ENCODE measurements at places on chromosomes 2 and 18.

GRCh38 chr2:133598769-133599168 lies 30.5 kb upstream of the NCKAP5 start:
- no peak for DNase-seq

DNA sequence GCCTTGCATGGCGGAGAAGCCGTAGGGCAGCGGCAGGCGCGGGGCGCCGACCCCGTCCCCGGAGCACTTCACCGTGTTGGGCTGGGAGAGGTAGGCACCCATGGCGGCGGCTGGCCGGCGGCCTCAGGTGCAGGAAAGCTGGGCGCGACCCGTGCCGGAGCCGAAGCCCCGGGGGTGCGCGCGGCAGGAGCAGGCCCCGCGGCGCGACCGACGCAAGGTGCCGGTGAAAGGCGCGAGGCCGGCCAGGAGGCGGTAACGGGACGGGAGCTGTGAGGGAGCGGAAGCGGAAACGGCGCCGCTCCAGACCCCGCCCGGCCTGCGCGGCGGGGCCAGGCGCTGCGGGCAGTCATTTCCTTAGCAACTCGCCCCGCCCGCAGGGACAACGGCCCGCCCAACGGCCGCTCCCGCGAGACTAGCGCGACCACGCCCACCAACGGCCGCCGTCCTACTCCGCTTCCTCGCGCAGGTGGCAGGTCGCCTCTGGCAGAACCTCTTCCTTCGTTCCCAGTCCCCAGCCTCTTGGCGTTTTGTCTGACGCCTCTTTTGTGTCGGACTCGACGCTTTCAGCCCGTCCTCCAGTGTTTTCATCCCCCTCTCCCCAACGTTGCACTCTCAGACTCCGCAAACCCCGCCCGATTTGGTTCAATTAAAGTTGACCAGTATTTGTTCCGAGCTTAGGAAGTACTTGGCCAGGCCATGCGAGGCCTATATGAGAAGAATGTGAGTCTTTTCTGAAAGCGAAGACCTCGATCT lies at the start of gene PPM1G:
Gene PPM1G, minus strand, starts transcription at position 271 of the 753 bp plus-strand sequence. Its CDS starts 169 bp downstream, at position 102.
- DNase-seq, result peak; percentile 95

DNA sequence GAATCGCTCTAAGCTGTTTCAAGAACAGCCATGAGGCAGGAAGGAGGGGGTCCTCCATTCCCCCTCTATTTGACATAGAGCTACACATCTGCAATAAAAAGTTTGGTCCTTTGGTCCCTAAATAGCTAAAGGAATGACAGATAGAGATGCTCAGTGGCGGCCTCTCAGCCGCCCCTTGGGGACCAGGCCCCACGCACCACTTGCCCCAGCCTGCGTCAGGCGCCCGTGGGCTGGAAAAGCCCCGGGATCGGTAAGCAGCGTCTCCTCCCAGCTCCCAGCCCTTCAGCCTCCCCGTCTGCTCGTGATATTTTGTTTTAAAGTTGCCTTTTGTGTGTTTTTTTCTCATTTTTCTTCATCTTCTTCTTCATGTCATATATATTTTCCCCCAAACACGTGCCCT lies 321.0 kb downstream of the CELF4 start:
- DNase-seq, result no peak

DNA sequence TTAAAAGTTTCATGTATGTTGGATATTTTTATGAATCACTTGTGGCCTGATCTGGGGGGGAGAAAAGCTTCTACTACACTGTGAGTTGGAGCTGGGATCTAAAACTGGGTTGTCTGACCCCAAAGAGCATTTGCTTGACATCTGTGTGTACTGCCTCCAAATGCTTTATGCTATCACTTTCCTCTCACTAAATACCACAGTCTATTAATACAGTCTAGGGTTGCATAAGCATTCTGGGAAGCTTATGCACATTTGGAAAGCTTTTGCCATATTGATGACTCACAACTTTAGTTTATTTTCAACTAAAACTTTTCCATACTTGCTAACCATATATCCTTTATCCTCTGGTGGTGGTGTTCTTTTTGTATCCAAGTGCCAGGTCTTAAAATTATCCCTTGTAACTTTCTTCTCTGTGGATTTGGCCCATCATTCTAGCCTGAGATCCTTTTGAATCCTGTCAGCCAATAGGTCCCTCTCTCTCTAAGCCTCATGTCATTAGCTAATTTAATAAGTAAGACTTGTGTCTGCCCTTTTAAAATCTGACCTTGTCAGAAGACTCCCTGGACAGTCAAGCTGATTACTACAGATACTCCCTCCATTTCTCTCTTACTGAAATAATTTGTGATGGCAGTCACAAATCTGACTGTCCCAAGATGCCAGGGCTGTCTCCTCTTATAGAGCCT lies 72.7 kb downstream of the NXPH2 start:
- DNase-seq, result peak; percentile 10

DNA sequence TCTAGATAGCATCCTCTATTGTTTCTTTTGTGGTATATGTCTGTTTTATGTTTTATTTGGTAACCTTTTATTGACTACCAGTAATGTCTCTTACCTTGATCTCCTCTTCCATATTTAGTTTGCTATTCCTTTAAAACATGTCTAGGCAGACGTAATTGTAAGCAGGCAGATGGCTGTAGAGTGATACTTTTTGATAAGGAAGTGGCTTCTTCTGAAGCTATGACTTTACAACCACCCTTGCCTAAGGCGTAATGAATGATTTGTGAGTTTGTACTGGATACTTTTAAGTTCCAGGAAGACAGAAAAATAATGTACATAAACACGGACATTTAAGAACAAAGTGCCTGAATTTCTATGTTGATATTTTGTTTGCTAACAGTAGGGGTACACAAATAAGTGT lies 85.6 kb downstream of the ZNF804A start:
- DNase-seq, result no peak

GRCh38 chr2:113169586-113169985 lies 4.2 kb upstream of the PSD4 start:
- no peak for DNase-seq

GRCh38 chr18:13139885-13140450 lies 78.6 kb upstream of the LDLRAD4 start:
- no peak for DNase-seq

- no peak for DNase-seq
These were observed 135.4 kb downstream of the PHLPP1 start for GRCh38 chr18:62850619-62851306.

- DNase-seq, result no peak
These were observed 135.1 kb upstream of the ID2 start for GRCh38 chr2:8546612-8547283.

DNA sequence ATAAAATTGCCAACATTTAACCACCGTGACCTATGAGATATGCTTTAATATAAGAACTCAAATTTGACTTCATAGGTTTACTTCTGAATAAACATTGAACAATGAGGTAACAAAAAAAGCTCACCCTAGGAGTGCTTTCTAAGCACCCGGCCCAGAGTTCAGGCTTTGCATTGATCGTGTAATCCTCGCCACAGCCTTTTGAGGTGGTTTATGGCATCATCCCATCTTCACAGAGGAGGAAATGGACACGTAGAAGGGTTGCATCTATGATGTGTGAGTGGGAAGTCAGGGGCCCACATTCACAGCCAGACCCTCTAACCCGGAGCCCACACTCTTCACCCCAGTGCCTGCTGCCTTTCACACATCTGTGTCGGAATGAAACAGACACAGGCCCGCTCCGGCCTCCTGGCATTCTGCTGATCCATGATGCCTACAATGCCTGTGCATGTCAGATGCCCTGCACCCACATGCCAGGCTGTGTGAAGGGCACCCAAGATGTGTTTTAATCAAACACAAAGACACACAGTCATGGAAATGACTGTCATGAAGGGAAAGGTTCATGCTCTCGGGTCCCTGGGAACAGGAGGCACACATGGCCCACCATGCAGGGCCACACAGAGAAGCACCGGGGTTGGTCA lies 48.6 kb upstream of the RPL31 start:
- DNase-seq, result no peak

GRCh38 chr2:24538720-24539119 lies 47.7 kb downstream of the NCOA1 start:
- no peak for DNase-seq

GRCh38 chr2:163552758-163553157 lies 183.1 kb downstream of the FIGN start:
- no peak for DNase-seq

- no peak for DNase-seq
These were observed 961.3 kb downstream of the SOCS6 start for GRCh38 chr18:71250191-71250590.

DNA sequence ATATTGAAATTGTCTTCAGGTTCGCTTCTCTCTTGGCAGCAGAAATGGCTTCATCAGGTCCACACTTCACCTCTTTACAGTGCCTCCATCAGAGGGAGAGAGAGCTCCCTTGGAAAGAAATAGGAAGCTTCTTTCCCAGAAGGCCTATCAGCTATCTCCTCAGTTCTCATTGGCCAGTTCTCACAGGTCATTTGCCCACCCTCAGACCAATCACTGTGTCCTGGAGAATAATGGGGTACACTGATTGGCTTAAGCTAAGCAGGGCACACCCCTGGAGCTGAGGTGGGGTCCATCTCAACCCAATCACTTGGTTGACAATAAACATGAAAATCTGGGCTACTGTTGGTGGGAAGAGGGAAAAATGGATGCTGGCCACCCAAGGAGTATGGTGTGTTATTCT lies 5.2 kb downstream of the GNLY start:
- no peak for DNase-seq

DNA sequence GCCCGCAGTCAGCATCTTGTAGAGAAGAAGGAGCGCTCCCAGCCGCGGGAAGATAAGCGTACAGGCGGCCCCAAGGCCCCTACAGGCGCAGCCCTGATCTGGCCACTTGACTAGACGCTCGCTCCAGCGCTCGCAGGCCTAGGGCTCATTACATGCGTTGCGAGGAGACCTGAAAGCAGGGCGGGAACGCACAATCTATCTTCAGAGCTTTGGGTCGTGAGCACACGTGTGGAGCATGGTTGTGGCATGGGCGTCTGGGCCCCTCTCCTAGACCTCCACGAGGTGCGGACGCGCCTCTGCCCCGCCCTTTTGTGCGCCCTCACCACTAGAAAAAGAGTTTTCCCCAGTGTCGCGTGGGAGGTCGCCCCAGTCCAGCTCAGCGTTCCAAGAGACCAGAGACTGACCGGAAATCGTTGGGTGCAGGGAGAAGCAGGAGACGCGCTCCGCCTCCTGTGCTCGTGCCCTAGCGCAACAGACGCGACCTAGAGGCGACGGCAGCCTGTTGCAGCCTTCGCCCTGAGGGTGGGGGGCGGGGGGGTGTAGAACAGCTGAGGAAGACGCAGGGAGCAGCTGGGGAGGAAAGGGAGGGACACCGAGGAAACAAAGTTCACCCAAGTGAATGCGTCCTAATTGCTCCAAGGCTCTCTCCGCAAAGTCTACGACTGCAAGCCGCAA lies 12.6 kb downstream of the NR4A2 start:
- DNase-seq, result no peak

DNA sequence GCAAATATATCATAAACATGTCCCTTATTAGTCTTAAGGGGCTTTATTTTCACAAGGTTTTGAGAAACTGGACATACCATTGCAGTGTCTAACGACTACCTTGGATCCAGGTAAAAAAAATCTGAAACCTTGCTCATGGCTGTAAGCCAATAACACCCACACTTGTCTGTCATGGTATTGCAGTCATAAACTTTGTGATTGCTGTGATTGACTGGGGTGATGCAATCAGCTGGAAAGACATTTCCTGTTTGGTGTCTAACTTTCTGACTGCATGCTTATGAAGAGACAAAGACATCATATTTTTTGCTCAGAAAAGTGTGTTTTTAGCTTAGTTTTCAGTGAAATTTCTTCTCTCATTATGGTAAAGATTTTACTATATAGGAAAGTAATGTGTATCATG lies 635.0 kb downstream of the TSN start:
- no peak for DNase-seq

DNA sequence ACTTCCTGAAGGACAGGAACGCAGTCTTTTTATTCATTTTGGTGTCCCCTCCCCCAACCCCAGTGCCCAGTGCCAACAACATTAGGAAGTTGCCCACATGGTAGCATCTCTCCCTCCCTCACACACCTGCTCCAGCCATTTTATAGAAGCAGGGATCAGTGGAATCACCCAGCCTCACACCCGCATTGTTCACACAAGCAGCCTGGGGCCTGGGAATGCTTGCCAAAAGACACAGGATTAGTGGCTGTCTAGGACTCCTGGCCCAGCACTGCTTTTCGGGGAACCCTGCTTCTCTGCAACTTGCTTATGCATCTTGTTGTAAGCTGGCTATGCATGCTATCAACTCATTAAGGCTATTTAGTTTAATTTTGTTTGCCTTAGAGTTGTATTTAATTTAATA lies 17.9 kb downstream of the TMEM37 start:
- no peak for DNase-seq

DNA sequence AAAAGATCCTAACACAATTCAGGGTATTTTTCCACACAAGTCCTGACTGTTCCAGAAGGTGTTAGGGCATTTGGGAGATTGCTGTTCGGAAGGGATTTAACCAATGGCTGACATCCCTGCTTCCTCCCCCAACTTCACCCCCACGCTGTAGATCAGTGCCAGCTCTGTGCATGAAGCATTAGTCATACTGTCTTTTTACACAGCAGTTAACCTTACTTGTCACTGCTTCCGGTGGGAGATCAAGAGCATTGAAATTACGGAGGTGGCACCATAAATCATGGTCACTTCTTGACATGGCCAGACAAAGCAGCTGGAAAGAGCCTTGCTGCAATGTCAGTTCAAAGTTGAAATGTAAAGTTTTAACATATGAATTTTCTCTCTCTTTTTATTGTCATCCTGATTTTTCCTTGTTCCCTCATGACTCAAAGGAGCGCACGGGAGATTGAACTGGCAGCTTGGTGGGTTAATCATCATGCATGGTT lies 70.2 kb downstream of the HRH4 start:
- DNase-seq, result peak; percentile 7

DNA sequence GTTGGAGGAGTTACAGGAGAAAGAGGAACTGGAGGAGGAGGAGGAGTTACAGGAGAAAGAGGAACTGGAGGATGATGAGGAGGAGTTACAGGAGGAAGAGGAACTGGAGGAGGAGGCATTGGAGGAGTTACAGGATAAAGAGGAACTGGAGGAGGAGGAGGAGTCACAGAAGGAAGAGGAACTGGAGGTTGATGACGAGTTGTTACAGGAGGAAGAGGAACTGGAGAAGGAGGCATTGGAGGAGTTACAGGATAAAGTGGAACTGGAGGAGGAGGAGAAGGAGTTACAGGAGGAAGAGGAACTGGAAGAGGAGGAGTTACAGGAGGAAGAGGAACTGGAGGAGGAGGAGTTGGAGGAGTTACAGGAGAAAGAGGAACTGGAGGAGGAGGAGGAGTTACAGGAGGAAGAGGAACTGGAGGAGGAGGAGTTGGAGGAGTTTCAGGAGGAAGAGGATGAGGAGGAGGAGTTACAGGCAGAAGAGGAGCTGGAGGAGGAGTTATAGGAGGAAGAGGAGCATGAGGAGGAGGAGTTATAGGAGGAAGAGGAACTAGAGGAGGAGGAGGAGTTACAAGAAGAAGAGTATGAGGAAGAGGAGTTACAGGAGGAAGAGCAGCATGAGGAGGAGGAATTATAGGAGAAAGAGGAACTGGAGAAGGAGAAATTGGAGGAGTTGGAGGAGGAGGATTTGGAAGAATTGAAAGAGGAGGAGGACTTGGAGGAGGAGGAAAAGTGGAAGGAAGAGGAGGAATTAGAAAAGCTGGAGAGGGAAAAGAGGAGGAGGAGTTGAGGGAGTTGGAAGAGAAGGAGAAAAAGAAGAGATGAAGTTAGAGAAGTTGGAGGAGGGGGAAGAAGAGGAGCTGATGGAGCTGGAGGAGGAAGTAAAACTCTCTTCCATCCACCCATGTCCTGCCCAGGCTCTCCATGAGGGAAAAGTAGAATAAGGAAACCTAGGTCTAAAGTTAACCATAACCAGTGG lies 37.2 kb downstream of the CLASP1 start:
- no peak for DNase-seq

All from NCI-H446 (cell line).